ENCODE measurements at places on chromosomes 7 and 10. TPM values are rescaled to one million over a fixed set of nuclear protein-coding genes. Genes with fewer than 3 reads are reported as not detected.

GRCh38 chr7:13077466-13077865 is 390.0 kb downstream of the ARL4A start:
- no peak for DNase-seq

DNA sequence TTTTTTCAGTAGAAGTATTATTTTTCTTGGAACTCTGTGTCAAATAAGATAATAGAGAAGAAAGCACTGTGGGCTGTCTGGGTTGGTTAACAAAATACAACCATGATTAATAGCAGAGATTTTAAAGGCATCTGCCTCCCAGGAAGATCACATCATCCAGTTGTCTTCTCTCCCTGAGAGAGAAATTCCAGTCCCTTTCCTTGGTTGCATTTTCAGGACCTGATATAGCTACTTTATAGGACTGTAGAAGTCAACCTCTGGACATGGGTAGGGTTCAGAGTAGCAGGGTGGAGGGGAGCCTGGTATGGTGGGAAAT is 309.9 kb upstream of the IGFBP3 start:
- DNase-seq = no peak

C10orf71 gene
- not detected for polyA plus RNA-seq

DNA sequence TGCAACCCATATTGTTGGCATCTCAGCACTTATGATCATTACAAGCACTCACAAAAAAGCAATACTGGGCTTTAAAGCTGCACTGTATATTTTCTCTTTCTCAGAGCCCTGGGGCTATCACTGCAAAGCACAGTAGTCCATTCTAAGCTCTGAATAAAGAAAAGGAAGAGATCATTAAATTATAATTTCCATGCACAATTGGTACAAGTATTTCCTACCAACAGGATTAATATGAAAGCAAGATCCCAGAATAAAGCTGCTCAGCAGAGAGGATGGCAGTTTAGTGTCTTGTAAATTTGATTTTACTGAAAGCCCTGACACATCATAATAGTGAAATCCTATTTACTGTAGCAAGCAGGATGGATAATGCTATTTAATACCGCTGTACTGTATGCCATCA is 205.3 kb downstream of the CHCHD3 start:
- DNase-seq = no peak

DNA sequence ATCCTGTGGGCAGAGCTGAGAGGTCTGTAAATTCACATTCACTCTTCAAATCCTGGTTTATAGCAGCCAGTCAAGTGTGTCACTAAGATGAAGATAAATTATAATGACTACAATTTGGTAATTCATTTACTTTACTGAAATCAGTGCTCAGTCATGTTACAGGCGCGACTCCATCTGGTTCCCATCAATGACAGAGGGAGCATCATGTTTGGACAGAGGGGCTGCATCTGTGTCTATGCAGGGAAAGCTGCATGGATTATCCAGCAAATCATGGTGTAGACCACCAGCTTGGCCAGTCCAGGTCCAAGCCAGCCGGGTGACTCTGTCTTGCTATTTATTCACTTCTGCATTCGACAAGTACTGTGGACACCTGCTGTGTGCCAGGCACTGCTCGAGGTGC is 214.1 kb upstream of the ZNF32 start:
- no peak for DNase-seq

All from spleen (tissue), 13 donors.